ENCODE measurements at places on chromosomes 7 and 10. TPM values are rescaled to one million over a fixed set of nuclear protein-coding genes. Genes with fewer than 3 reads are reported as not detected.

Gene ALOX5
- total RNA-seq, result 69.0 TPM

Gene DLG5
- total RNA-seq, result 6.6 TPM

Gene IFIT2
- total RNA-seq, result 7.1 TPM

Gene PVRIG
- total RNA-seq, result 27.4 TPM

Gene PROSER2
- 0.10 TPM for total RNA-seq

Gene CALCR
- total RNA-seq, result not detected

DNA sequence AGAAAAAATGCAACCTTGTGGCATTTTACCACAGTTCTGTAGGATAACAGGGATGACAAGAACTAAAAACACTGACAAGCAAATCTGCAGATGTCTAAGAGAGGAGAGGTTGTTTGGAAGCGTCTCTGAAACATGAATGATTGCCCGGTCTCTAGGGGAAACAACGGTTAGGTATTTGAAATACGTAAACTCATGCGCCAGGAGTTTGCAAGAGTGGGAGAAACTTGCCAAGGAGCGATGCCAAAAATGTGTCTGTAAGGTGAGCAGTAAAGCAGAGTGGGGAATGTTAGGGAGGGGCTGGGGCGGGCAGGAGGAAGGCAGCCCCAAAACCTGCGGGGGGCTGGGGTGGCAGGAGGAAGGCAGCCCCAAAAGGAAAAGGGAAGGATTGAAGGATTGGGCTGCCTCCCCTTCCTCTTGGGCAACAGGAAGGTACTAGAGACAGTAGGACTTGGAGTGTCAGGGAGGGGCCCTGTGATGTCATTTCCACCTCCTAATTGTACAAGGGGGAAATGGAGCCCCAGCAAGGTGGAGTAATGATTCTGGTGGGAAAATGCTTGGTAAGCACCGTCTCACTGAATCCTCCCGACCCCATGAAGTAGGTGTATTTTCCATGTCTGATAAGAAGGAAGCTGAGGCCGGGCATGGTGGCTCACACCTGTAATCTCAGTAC is 33.2 kb upstream of the PLEKHA1 start:
- no peaks in the 10 kb centered on the region for H3K27me3 ChIP-seq
- no peaks in the 10 kb centered on the region for H3K36me3 ChIP-seq
- H3K4me3 ChIP-seq, result no peak overlapping the region
- H3K27ac ChIP-seq, result no peak overlapping the region

DNA sequence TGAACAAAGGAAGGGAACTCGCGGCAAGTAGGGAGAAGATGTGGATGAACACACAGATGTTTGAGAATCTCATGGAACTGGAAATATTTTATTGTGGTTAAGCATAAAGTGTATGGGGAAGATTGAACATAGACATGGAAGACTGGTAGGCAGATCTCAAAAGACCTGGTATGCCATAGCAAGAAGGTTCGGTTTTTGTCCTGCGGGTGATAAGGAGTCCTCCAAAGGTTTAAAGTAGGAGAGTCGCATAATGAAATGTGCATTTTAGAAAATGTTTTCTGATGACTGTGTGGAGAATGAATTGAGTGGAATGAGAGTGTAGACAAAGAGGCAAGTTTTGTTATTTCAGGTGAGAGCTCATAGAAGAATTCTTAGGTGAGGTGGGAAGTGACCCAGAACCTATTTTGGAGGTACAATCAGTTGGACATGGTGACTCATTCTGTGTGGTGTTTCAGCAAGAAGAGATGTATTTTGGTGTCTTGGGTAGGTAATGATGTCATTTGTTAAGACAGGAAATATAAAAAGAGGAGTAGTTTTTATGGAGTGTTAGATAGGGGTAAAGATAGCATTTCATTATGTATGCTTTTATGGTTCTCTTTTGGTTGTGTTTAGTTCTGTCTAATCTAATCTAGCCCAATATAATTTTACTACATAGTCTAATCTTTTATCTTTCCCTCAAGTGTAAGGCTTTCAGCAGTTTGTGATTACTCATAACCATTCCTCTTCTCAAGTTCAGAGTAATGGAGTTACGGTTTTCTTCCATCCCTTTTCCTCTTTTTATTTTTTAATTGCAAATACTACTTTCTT is 239.2 kb downstream of the EXOC4 start:
- H3K27me3 ChIP-seq, result no peaks in the 10 kb centered on the region
- peaks cover 3% of the 10 kb centered on the region for H3K36me3 ChIP-seq
- no peak overlapping the region for H3K4me3 ChIP-seq

- no peak overlapping the region for H3K27ac ChIP-seq
- H3K27me3 ChIP-seq, result no peaks in the 10 kb centered on the region
- H3K36me3 ChIP-seq, result peaks cover 12% of the 10 kb centered on the region
- H3K4me3 ChIP-seq, result no peak overlapping the region
- no peak for DNase-seq
These were observed 7.9 kb upstream of the ARPC1B start for GRCh38 chr7:99366646-99367045.

DNA sequence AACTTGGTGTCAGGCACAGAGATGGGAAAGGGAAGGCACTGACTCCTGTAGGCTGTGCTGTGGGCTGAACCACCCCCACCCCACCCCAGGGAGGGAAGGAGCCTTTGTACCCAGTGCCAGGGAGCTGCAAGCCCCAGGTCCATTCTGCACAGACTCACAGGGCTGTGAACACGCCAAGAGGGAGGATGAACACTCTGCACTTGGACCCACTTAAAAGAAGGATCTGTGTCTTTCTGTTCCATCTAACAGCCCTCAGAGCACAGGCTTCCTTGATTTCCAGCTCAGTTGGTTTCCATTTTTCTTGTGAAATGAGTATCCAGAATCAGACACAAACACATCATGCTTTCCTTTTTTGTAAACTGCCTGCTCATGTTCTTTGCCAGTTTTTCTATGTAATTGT is 84.9 kb downstream of the GRB10 start:
- DNase-seq, result no peak
- peaks cover 3% of the 10 kb centered on the region for H3K27me3 ChIP-seq
- no peaks in the 10 kb centered on the region for H3K4me1 ChIP-seq
- H3K36me3 ChIP-seq, result no peaks in the 10 kb centered on the region
- no peak overlapping the region for H3K27ac ChIP-seq
- H3K4me3 ChIP-seq, result no peak overlapping the region

DNA sequence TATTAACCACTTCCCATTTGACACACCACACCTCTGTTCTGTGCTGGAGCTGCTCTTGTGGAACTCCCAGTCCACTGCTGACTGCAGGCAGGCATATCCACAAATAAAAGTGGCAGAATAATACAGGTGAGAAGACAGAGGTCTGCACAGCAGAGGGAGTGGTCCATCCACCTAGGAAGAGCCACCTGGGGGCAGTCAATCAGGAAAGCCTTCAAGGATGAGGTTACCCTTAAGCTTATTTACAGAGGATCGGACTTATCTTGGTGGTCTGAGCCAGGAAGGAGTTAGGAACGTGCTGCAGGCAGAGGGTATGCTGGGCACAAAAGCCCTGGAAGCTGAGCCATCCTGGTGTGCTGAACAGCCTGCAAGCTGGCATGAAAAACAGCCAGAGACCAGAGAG is 78.7 kb downstream of the FRMPD2 start:
- H3K36me3 ChIP-seq, result no peaks in the 10 kb centered on the region
- no peaks in the 10 kb centered on the region for H3K27me3 ChIP-seq
- no peak overlapping the region for H3K4me3 ChIP-seq
- no peak overlapping the region for H3K27ac ChIP-seq
- no peak for DNase-seq

GRCh38 chr10:91410638-91411371 is 661 bp downstream of the HECTD2 start:
- DNase-seq, result no peak
- no peaks in the 10 kb centered on the region for H3K27me3 ChIP-seq
- peak overlapping the region; percentile 66 for H3K4me3 ChIP-seq
- H3K4me1 ChIP-seq, result no peaks in the 10 kb centered on the region
- H3K27ac ChIP-seq, result no peak overlapping the region
- H3K36me3 ChIP-seq, result no peaks in the 10 kb centered on the region

- no peak overlapping the region for H3K4me3 ChIP-seq
- peaks cover 5% of the 10 kb centered on the region for H3K36me3 ChIP-seq
- no peaks in the 10 kb centered on the region for H3K27me3 ChIP-seq
- DNase-seq, result no peak
- no peaks in the 10 kb centered on the region for H3K4me1 ChIP-seq
These were observed 10.7 kb downstream of the WIPI2 start for GRCh38 chr7:5200561-5201235.

- no peak for DNase-seq
- no peaks in the 10 kb centered on the region for H3K27me3 ChIP-seq
- no peaks in the 10 kb centered on the region for H3K4me1 ChIP-seq
- no peaks in the 10 kb centered on the region for H3K36me3 ChIP-seq
- H3K27ac ChIP-seq, result no peak overlapping the region
These were observed 81.0 kb upstream of the CACUL1 start for GRCh38 chr10:118835682-118836326.

- no peaks in the 10 kb centered on the region for H3K4me1 ChIP-seq
- no peaks in the 10 kb centered on the region for H3K27me3 ChIP-seq
- H3K36me3 ChIP-seq, result peaks cover 44% of the 10 kb centered on the region
- H3K4me3 ChIP-seq, result no peak overlapping the region
These were observed 28.8 kb downstream of the MIOS start for GRCh38 chr7:7595451-7595850.

DNA sequence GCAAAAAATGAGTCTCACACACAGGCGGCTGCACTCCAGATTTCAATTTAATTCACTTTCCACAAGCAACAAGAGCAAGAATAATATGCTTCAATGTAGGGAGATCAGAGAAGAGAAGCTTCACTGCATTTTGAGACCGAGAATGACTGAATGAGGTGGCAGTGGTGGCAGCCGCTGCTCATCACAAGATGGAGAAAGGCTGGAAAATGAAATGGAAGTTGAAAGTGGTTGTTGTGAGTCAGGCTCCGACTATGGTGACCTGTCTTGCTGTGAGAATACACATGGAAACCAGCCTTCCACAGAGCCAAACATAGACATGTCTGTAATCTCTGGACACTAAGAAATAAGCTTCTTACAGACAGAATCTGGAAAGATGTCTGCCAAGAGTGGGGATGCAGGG is 499.6 kb upstream of the LRRN3 start:
- DNase-seq, result no peak
- no peaks in the 10 kb centered on the region for H3K36me3 ChIP-seq

- H3K4me3 ChIP-seq, result no peak overlapping the region
- H3K27ac ChIP-seq, result no peak overlapping the region
- no peak for DNase-seq
- no peaks in the 10 kb centered on the region for H3K36me3 ChIP-seq
- no peaks in the 10 kb centered on the region for H3K4me1 ChIP-seq
These were observed 35.2 kb upstream of the ASAH2 start for GRCh38 chr10:50286517-50286916.

GRCh38 chr7:158286210-158286609 is 301.4 kb downstream of the PTPRN2 start:
- no peaks in the 10 kb centered on the region for H3K4me1 ChIP-seq
- no peak overlapping the region for H3K4me3 ChIP-seq
- DNase-seq, result no peak
- H3K27ac ChIP-seq, result no peak overlapping the region
- H3K27me3 ChIP-seq, result no peaks in the 10 kb centered on the region

GRCh38 chr10:92571649-92572048 is 2.2 kb downstream of the IDE start:
- no peaks in the 10 kb centered on the region for H3K36me3 ChIP-seq
- H3K27ac ChIP-seq, result no peak overlapping the region
- peak overlapping the region; percentile 82 for H3K4me3 ChIP-seq
- DNase-seq, result no peak
- peaks cover 13% of the 10 kb centered on the region for H3K4me1 ChIP-seq

DNA sequence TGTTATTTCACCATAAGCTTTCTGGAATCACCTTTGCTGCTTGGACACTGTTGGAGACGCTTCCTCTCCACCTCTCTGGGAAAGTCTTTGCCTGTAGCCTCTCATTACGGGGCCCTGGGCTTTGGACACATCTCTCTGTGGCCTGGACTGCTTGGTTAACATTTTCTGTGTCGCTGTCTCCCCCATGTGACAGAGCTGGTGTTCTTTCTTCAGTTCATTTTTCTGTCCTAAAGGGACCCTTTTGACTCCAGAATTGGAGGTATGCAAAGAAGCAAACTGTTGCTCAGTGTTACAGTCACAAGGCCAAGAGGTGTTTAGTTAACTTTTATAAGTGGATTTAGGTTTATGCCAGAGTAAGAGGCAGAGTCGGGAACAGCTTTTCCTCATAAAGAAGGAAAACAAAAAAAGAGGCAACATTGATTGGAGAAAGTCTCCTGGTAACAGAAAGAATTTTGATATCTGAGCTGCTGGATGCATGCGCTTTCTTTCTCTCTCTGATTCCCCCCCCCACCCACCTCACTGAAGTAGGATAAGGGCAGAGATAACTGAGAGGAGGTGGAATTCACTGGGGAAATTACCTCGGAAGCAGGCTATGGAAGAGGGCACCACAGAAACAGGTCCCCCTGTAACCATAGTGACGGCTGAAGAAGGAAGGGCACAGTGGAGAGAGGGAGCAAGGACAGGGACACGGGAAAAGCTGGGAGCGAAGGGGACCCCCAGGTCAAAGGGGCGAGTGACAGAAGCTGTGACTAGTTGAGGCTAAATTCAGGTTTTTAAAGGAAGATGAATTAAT is 57.8 kb downstream of the LGI1 start:
- H3K4me3 ChIP-seq, result no peak overlapping the region
- DNase-seq, result no peak
- no peaks in the 10 kb centered on the region for H3K27me3 ChIP-seq
- no peaks in the 10 kb centered on the region for H3K36me3 ChIP-seq

DNA sequence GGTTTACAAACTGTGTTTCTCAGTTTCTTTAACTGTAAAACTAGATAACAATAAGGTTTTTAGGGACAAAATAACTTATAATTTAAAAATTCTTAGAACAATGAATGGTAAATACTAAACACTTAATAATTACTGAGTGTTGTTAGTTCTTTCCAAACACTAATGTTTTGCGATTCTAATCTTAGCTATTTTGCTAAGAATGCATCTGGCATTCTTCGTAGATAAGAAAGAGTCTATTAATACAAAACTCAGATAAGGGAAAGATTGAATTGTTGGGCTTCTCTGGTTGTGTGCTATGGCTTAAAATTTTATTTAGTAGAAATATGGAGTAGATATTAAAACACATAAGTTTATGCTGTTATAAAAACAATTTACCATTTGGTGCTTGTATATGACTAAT is 45.4 kb downstream of the TMEM229A start:
- no peak overlapping the region for H3K27ac ChIP-seq
- H3K4me3 ChIP-seq, result no peak overlapping the region
- no peaks in the 10 kb centered on the region for H3K27me3 ChIP-seq

DNA sequence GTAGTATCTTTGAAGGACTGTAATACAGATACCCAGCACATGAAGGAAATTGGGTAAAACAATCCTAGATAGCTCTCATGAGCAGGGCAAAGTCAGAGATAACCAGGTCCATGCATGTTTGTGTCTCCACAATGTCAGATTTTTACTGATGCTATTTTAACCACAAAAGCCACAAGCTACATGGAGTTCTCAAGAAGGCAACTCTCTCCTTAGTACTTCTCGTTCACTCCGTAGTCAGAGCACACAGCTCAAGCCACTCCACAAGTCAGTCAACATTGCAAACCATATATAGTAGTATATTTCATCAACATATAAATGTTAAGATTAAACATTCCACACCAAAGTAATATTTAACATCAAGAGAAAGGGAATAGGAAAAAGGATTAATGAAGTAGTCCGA is 98.0 kb upstream of the PIK3CG start:
- H3K4me1 ChIP-seq, result peaks cover 12% of the 10 kb centered on the region
- H3K36me3 ChIP-seq, result no peaks in the 10 kb centered on the region
- no peak overlapping the region for H3K27ac ChIP-seq
- H3K4me3 ChIP-seq, result no peak overlapping the region

Data from GM12878 (cell line).